ENCODE measurements at places on chromosomes 5 and 9.
A peak's percentile ranks its signal among the peaks of the same experiment; 100 is the strongest.

DNA sequence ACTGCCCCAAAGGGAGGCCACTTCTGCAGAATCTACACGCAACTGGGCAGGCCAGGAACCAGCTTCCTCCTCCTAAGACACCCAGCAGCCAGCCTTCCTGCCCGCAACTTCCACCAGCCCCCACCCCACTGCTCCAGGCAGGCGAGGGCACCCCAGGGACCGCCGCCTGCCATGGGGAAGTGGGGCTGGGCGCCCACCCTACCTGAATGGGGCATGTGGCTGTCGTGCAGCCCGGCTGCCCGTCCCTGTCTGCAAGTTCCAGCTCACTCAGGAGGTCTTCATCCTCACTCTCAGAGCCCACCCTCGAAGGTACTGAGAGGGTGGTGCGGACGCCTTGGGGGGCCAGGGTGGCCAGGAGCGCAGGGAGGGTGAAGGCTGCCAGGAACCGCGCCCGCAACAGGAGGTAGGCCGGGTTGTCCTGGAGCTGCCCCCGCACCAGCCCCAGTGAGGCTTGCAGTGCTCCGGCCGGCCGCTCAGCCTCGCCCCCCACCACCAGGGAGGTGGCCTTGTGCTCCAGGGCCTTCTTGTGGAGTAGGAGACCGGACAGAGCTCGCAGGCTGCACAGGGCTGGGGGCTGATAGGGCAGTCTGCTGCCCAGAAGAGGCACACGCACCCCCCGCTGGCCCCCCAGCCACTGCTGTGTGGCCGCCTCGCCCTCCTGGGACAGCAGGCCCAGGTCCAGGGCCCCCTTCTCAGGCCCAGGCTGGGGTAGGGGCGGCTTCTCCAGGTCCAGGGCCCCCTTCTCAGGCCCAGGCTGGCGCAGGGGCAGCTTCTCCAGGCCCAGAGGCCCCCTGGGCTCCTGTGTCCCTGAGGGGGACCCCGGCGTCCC lies 4.1 kb upstream of the CARD9 start:
- no peak for DNase-seq

DNA sequence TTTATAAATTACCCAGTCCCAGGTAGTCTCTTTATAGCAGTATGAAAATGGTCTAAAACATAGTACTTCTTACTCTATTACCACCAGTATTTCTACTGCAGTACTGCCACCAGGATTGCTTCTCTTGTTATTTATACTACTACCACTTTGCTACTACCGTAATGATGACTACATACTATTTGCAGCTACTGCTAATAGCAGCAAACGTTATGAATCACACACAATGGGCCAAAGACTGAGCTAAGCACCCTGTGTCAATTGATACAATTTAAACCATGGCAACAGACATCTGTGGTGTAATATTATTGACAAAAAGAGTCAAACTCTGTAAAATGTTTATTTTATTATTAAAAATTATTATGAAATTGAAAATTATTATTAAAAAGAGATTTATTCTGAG lies 15.3 kb upstream of the KIF12 start:
- no peak for DNase-seq

DNA sequence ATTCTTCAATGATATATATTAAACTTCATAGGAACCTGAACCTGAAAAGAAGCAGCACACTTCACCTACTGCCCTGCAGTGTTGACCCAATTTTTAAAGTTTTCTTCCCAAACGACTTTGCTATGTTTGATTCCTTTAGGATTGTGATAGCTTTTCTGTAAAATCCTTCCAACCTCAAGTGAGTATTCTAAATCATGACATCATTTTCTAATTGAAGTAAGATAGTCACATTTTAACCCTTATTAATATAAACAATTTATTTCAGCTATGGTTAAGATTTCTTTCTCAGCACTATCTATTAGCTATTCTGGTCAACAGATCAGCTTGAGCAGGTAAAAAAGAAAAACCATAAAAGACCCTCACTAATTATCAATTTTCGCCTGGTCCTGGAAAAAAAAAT lies 162.0 kb downstream of the SMARCA2 start:
- no peak for DNase-seq

DNA sequence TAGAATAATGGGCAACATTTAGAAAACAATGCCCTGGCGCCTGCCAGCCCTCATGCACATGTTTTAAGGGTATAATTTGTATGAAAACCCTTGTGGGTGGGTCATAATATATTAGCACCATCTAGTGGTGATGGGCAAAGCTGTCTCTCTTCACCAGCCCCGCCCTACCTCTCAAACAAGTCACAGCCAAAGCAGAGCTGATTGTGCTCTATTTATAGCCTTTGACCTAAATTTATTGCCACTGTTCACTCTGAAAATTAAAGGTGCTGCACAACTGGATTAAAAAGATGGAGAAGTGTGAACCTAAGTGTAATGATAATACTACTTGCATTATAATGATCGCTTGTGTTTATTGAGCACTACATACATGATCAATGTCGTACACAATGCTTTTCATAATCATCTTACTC lies 131.9 kb upstream of the ANKH start:
- peak; percentile 77 for DNase-seq

DNA sequence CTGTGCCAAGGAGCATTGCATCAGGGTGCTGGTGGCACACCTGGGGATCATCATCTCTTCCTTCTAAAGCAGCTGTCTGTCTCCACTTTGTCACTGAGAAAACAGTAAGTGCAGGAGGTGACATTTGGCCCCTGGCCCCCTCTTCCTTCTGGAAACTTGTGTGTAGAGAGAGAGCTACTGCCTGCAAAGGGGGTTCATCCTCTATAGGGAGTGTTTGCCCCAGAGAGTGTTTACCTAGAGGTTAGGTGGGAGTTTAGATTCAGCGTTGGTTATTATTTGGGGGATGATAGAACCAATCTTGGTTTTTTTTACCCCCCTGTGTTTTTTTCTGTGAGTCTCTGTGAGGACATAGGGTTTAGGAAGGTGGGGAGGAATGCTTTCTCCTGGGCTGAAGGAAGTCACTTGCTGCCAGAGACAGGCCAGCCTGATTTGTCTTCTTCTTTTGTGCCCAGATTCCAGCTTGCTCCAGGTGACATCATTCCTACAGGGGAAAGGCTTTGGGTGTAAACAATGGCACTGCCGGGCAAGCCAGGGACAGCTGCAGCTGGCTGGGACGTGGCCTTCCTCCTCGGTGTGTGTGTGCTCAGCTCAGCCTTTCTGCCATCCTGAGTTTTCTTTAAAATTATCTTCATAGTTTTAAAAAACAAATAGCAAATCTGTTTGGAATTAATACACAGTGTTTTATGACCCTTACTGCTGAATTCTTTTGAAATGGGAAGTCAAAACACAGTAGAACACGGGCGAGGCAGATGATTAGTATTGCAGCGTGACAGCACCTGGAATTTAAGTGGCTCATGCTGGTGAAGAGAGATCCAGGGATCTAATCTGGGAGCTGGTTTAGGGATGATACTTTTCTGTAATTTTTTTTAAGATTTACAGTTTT lies 24.5 kb downstream of the PRRC2B start:
- peak; percentile 46 for DNase-seq

- peak; percentile 54 for DNase-seq
These were observed 34.4 kb downstream of the SNX18 start for GRCh38 chr5:54551926-54552325.

DNA sequence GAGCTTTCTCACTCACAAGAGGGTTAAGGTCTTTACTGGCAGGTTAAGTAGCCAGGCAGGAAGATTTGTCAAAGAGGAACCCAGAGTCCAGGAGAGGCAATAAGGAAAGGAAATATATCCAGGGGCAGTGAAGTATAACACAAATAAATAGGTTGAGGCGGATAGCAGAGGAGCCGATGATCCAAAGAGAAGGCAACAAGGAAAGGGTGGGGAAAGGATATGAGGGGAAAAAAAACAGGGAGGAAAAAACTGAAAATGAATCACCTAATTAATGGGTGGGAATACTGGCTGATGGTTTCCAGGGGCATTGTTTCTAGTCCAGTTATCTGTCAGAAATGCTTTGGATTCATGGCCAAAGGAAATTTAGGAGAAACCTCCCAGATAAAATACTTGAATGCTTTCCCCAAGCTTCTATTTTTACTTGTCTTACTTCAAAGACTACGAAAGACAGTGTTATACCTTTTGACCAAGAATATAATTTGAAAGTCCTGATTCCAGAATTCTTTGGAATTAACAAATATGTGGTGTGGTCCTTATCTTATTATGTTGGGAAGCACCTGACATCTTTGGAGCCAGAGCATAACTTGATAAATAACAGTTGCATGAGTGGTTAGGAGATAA lies 146.5 kb downstream of the AOPEP start:
- DNase-seq, result no peak

- no peak for DNase-seq
These were observed 324.3 kb upstream of the RORB start for GRCh38 chr9:74172874-74173273.

DNA sequence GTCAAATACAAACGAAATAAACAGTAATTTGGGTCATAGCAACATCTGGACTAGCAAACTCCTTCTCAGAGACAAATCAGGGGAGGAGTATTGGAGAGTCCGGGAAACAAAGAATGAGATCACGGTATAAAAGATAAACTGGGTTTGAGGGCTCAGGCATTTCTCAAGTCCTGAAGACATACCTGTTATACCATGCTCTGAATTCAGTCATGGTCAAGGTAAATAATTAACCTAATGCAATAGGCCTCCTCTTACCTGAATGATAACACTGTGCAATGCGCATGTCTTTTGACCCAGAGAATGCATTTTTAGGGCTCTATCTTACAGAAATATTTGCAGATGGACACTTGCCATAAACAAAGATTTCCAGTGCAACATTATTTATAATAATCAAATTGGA lies 31.9 kb upstream of the SPDL1 start:
- no peak for DNase-seq

GRCh38 chr9:97848480-97849237 lies 4.4 kb upstream of the FOXE1 start:
- no peak for DNase-seq

- peak; percentile 6 for DNase-seq
These were observed 7.2 kb downstream of the NDUFS6 start for GRCh38 chr5:1808439-1808838.

DNA sequence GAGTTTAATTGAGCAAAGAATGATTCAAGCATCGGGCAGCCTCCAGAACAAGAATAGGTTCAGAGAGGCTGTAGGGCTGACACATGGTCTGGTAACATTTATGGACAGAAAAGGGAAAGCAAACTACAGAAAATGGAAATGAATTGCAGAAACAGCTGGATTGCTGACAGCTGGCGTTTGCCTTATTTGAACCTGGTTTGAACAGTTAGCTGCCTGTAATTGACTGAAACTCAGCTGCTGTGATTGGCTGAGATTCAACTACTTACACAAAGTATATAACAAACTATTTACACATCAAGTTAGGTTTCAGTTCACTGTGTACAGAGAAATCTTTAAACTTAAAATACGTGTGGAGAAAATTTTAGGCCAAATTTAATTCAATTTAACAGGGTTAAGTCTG lies 441.7 kb downstream of the PRELID2 start:
- DNase-seq, result no peak

DNA sequence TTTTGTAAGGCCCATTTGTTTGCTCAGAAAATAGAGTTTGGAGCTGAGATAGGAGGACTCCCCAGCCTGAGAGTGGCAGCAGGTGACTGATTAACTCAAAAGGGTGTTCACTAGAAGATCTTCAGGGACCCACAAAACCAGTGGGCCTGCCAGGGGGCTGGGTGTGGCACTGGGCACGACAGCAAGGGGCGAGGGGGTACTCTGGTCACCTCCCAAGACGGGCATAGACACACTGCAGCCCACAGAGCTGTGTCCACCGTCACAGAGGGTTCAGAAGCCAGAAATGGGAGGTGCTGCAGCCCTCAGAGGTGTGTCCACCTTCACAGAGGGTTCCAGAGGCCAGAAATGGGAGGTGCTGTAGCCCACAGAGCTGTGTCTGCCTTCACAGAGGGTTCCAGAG lies 75.6 kb upstream of the CACNA1B start:
- no peak for DNase-seq

DNA sequence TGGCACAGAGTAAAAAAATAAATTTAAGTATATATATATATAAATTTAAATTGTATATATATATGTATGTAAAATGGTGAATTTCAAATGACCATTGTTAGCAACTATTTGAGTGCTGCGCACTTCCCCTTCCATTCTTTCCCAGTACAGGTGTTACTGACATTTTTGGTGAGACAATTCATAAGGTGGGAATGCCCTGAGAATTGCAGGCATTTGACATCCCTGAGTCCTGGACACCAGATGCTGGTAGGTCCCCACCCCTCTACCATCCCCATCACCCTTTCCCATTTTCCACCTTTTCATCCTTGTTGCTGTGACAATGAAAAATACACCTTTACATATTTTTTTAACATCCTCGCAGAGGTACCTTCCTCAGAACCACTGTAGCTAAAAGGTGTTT lies 91.6 kb downstream of the SLC1A3 start:
- DNase-seq, result no peak

DNA sequence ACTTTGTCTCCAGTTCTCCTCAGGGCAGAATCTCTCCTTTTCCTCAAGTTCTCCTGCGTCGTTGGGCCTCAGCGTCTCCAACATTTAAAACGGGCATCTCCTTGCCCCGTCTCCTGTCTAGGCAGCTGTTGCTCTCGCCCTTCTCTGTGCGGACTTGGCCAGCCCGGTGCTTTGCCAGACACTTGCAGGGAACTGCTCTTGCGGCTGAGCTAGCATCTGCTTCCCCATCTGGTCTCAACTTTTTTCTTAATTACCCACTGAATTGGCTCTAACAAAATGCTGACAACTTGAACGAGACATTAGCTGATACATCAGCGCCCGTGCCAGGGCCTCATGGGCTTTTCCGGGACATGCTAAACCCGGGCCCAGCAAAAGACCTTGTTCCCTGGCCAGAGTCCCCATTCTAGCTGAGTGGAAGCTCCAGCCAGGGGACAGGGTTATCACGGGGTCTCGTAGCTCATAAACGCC lies 25.1 kb downstream of the ZNF618 start:
- no peak for DNase-seq

DNA sequence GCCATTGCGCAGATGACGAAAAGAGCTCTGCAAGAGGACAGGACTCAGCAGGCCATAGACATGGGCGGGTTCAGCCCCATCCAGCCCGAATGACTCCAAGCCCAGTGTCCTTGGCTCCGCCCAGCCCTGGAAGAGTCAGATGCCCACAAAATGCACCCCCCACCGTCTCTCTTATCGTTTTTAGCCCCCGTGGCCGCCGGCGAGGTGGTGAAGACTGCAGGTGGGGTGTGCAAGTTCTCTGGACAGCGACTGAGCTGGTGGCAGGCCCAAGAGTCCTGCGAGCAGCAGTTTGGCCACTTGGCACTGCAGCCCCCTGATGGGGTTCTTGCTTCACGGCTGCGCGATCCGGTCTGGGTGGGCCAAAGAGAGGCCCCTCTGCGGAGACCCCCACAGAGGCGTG lies 2.1 kb downstream of the ADGRD2 start:
- DNase-seq, result no peak

- no peak for DNase-seq
These were observed 3.0 kb upstream of the SLC44A1 start for GRCh38 chr9:105241356-105242043.
